ENCODE measurements at places on chromosomes 1 and 21. TPM values are rescaled to one million over a fixed set of nuclear protein-coding genes. Genes with fewer than 3 reads are reported as not detected.

Gene SPTA1
- total RNA-seq = not detected

- H3K36me3 ChIP-seq = peaks cover 15% of the 10 kb centered on the region
- peak overlapping the region; percentile 59 for H3K4me3 ChIP-seq
- no peaks in the 10 kb centered on the region for H3K27me3 ChIP-seq
- H3K27ac ChIP-seq = peak overlapping the region; percentile 94
These were observed 185.8 kb downstream of the MRPL39 start for GRCh38 chr21:25421321-25422028.

GRCh38 chr1:58390091-58390490 lies 156.4 kb downstream of the OMA1 start:
- no peak overlapping the region for H3K27ac ChIP-seq
- DNase-seq = no peak
- H3K4me3 ChIP-seq = no peak overlapping the region
- no peaks in the 10 kb centered on the region for H3K27me3 ChIP-seq
- no peaks in the 10 kb centered on the region for H3K4me1 ChIP-seq
- no peaks in the 10 kb centered on the region for H3K36me3 ChIP-seq

- peak overlapping the region; percentile 99 for H3K27ac ChIP-seq
- H3K4me1 ChIP-seq = peaks cover 91% of the 10 kb centered on the region
These were observed 23.6 kb downstream of the SLAMF1 start for GRCh38 chr1:160623227-160623633.

DNA sequence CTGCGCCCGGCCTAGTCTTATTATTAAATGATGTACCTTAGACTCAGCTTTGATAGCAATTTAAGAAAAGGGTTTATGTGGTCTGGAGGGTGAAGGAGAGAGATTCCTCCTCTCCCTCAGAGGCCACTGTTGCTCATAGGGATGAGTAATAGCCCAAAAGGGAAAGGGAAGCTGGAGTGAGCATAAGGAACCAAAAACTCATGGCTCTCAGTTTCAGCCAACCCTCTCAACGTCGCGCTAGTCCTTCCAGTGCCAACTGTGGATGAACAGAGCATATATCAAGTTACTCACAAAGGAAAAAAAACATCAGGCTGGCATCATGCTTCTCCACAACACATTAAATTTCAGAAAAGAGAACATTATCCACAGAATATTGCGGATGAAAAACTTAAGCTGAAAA lies 8.3 kb upstream of the GPR89B start:
- no peak for DNase-seq
- peaks cover 8% of the 10 kb centered on the region for H3K27me3 ChIP-seq
- H3K27ac ChIP-seq = no peak overlapping the region
- H3K36me3 ChIP-seq = no peaks in the 10 kb centered on the region
